ENCODE measurements at places on chromosomes 2 and 18.

DNA sequence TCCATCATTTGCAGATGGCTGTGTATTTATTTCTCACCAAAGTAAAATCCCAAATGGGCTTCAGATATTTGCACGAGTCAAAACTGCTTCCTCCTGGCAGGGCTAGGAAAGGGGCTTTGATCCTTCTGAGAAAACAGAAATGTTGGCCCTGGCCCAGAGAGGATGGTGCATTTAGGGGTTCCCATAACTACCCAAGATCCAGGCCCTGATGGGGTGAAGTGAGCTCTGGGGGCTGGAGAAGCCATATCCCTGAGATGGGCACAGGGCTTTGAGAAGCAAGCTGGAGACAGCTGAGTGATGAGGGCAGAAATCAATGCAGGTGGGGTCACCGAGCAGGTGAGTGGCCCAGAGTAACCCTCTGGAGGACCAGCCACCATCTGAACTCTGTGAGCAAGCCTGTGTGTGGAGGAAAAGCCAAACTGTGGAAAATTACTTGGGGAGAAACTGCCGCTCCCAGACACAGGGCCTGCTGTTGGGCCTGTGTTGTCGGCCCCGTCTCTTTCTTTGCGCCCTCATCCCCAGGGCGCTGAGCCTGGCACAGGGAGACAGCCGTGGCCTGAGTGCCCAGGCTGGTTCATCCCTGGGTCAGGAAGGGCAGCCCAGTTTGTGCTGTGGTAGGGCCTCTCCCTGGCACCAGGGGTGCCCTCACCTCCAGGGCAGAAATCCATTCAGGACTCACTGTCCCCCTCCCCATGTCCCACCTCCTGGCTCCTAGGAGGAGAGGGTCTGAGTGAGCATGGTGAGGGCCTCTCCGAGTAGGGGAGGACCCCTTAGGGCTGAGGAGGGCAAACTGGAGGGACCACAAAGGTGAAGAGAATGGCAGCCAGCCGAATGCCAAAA, 167.8 kb upstream of the HAAO start:
- no peak for DNase-seq

- no peak for DNase-seq
Measured at GRCh38 chr18:35432565-35433001, 55.4 kb upstream of the ZNF396 start.

- peak; percentile 30 for DNase-seq
Measured at GRCh38 chr2:196166876-196167275, 4.5 kb downstream of the STK17B start.

GRCh38 chr2:239167766-239168444, 232.9 kb downstream of the HDAC4 start:
- no peak for DNase-seq

DNA sequence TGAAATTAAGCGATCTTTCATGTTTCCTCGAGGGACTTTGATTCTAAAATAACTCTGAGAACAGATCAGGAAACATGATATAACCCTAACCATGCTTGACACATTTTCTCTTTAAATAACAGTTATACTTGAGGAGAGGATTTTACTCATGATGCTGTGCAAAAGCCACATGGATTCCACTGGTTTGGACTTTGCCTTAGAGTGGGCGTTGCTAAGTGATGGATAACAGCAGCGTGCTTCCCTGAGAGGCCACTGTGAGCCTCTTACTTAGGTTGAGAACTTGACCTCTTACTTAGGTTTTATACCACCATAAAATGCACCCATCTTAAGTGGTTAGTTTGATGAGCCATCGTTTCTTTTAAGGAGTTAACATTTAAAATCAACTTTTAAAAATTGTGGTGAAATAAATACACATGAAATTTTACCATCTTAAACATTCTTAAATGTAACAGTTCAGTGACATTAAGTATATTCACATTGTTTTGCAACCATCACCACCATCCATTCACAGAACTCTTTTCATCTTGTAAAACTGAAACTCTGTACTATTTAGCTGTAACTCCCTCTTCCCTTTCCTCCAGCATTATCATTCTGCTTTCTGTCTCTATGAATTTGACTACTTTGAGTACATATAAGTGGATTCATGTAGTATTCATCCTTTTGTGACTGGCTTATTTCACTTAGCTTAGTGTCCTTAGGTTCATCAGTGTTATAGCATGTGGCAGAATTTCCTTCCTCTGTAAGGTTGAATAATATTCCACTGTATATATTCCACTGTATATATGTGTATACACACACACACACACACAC, 22.6 kb downstream of the ANXA4 start:
- peak; percentile 79 for DNase-seq

DNA sequence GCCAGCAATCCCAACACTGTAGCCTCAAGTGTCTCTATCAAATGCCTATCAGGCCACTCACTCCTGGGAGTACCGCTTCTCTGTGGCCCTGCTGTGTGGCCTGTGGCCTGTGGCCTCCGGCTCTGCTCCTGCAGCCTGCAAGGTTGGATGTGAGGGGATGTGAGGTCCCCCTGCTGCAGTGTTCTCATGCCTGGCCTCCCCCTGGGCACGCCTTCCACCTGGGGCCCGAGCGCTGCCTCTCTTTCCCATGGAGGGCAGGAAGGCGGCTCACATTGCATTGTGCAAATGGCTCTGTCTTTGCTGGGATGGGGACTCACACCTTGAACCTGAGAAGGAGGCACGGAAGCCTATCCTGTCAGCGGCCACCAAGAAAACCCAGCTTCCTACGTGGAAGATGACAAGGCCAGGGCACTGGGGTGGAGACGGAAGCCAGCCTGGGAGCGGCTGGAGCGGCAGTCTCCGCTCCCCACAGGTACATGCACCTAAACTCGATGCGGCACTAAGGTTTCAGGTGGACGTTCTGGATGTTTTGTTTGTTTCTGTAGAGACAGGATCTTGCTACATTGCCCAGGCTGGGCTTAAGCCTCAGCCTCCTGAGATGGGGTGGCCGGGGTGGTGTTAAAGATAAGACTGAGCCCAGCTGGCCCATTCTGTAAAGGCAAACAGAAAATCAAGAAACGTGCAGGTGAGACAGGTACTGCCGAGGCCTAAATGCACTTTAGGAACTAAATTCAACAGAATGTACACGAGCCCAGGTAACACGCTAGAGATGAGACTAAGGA, 140.1 kb downstream of the HDAC4 start:
- DNase-seq, result no peak

DNA sequence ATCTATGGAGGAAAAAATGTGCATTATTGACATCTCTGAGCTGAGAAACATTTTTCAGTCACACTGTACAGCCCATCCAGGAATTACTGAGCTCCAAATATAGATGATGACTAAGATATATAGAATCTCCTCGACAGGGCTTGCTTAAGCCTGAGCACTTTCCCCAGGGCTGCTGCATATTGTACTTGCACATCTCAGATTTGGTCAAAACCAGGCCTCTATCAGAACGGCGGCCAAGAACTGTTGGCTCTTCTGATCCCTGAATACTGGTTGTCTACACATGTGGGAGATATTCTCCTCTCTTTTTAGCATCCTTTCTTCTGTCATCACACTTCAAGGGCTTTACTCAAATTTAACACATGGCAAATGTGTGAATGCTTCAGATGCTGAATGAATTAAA, 201.5 kb upstream of the SLC35G4 start:
- no peak for DNase-seq

- DNase-seq, result no peak
Measured at GRCh38 chr2:240817496-240818292, 2.3 kb downstream of the KIF1A start.

- no peak for DNase-seq
Measured at GRCh38 chr18:5626130-5626880, 82.5 kb upstream of the EPB41L3 start.

- DNase-seq, result no peak
Measured at GRCh38 chr18:74796841-74797576, 199.3 kb downstream of the ZNF407 start.

GRCh38 chr18:55868909-55869308, 280.9 kb upstream of the TCF4 start:
- no peak for DNase-seq

GRCh38 chr2:50746526-50746925, 285.4 kb downstream of the NRXN1 start:
- peak; percentile 51 for DNase-seq

- DNase-seq, result no peak
Measured at GRCh38 chr2:187976259-187976985, 315.3 kb upstream of the GULP1 start.

- DNase-seq, result peak; percentile 57
Measured at GRCh38 chr18:8329186-8329771, 280.0 kb upstream of the RAB12 start.

DNA sequence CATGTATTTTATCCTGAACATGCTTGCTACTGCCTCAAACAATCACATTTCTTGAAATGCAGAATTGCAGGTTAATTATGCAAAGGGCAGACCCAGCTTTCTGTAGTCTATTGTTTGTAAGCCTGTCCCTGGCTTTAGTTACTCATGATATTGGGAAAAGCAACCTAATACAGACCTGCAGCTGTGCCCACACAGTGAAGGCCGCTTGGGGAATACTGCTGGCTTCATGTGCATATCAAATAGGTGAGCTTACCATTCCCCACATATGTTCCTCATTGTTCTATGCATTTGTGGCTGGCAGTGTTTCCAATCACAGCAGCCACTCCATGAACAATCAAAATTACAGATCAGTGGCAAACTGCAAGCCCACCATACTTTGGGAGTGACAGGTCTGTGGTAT, 186.3 kb downstream of the TMEM163 start:
- no peak for DNase-seq

DNA sequence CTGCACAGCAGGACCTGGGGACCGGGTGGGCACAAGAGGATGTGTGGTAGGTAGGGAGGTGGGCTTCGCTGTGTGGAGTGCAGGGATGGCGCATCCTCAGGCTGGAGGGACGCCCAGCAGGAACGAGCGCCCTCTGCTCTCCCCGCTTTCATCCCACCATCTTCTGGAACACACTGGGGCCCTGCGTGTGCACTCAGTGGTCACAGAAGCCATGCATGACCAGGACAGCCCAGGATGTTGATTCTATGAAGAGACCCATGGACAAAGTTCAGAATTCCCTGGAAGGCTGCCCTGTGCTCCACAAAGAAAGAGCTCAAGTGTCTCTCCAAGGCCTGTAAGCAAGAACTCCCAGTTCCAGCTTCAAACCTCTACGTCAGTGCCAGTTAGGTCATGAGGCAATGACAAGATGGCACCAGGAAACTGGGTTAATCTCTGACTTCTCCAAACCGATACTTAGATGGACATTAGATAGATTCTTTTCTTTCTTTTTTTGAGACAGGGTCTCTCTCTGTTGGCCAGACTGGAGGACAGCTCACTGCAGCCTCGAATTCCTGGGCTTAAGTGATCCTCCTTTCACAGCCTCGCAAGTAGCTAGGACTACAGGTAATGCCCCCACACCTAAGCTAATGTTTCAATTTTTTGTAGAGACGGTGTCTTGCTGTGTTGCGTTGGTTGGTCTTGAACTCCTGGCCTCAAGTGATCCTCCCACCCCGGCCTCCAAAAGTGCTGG, 3.4 kb downstream of the SLC66A2 start:
- no peak for DNase-seq

GRCh38 chr2:232592772-232593395, 40.5 kb upstream of the EFHD1 start:
- DNase-seq, result peak; percentile 82

DNA sequence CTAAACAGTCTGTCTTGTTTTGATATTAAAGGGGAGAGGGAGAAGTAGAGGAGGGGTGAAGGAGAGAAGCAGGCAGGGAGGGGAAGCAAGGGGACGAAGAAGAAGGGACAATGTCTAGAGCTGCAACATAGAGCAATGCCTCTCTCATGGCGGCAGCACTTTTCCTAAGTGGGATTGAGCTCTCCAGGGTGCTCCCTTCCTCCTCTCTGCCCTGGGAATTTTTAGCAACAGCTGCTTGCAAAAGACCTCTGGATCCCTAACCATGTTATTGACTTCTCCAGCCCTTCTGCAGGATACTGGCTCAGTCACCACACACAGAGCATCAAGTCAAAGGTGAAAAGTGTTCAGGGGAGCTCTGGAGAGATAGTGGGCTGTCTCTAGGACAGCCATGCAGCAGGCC, 734.9 kb downstream of the EPHA4 start:
- no peak for DNase-seq

GRCh38 chr2:98297817-98298682, 48.2 kb upstream of the CNGA3 start:
- no peak for DNase-seq

- DNase-seq, result peak; percentile 40
Measured at GRCh38 chr2:32553829-32554432, 73.9 kb upstream of the TTC27 start.

DNA sequence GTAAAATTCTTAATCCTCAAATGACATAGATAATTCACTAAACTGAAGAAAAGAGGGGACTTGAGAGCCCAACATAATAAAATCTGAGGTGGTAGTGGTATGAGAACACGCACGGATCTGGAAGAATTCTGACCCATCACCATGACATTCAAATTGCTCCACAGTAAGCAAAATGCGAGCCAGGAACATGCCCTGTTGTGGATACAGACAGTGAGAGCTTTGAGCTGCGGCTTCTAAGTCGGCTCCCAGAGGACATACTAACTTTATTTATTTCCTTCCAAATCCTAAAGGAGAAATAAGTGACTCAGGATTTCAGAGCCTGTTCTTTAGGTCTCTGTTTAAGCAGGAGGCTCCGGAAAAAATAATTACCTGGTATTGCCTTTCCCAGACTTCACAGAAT, 143.4 kb upstream of the SMAD7 start:
- DNase-seq, result no peak
